ENCODE measurements at places on chromosomes 4 and X. TPM values are rescaled to one million over a fixed set of nuclear protein-coding genes. Genes with fewer than 3 reads are reported as not detected.

Gene EXOC1L
- not detected for total RNA-seq

- no peak for DNase-seq
Observed at GRCh38 chrX:56800307-56800706, 71.3 kb downstream of the NBDY start.

GRCh38 chr4:108359130-108359985 is 190.6 kb upstream of the LEF1 start:
- DNase-seq: no peak

DNA sequence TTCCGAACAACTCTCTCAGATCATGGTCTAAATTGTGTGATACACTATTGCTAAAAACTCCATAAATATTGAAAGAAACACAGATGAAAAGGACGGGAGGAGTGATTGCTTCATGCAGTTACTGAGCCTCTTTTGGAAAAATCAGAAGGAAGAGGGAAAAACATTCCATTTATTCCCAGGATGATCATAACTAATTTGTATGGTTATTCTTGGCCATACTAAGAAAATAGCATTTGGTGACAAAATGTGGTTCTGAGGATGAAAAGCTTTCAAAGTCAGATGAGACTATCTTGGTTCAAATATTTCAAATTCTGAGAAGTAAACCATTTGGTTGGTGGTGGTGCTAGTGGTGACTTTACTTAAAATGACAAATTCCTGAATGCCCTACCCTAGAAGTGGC is 305.4 kb upstream of the LDB2 start:
- no peak for DNase-seq

Gene NLGN4X
- 0.26 TPM for total RNA-seq

- DNase-seq: no peak
Observed at GRCh38 chr4:26218677-26219605, 101.9 kb upstream of the RBPJ start.

- DNase-seq: no peak
Observed at GRCh38 chr4:13990596-13991589, 363.4 kb upstream of the BOD1L1 start.

Measured in psoas muscle (tissue), 8 donors.